ENCODE measurements at places on chromosomes 16 and 17.

- DNase-seq, result peak; percentile 36
Measured at GRCh38 chr16:83926726-83927397, 26.2 kb upstream of the OSGIN1 start.

GRCh38 chr17:80870401-80870800 lies 121.2 kb upstream of the CHMP6 start:
- DNase-seq, result peak; percentile 53

- DNase-seq, result no peak
Measured at GRCh38 chr16:89343501-89344457, 126.3 kb downstream of the ZNF778 start.

DNA sequence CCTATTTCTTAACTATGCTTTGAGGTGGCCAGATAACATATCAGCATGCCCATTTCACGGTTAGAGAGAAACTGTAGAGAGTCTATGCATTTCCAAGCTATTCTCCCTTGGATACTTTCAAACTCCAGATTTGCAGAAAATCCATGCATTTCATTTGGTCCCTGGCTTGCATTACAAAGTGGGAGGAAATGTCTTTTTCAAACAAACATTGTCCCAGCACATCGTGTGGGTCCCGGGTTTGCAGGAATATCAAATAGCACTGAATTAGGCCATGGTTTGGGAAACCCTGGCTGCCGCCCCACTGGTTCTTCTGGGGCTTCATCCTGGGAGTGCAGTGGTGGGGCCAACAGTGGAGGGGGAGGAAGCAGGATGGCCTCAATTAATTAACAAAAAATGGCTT lies 171.9 kb downstream of the IRX5 start:
- DNase-seq, result no peak

GRCh38 chr17:52147872-52148271 lies 10.6 kb downstream of the CA10 start:
- no peak for DNase-seq

DNA sequence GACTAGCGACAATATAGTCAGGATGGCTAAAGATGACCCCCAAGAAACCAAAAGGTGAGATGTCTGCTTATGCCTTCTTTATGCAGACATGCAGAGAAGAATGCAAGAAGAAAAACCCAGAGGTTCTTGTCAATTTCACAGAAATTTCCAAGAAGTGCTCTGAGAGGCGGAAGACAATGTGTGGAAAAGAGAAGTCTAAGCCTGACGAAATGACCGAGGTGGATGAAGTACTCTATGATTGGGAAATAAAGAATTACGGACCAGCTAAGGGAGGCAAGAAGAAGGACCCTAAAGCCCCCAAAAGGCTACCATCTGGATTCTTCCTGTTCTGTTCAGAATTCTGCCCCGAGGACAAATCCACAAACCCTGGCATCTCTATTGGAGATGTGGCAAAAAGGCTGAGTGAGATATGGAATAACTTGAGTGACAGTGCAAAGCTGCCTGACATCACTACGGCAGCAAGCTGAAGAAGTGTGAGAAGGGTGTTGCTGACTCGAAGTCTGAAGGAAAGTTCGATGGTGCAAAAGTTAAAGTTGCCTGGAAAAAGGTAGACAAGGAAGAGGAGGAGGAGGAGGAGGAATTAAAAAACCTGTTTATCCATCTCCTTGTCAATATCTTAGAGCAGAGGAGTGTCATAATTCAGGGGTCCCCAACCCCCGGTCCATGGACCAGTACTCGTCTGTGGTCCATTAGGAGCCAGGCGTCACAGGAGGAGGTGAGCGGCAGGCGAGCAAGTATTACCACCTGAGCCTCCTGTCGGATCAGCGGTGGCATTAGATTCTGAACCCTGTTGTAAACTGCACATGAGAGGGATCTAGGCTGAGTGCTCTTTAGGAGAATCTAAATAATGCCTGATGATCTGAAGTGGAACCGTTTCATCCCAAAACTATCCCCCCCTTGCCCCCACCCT lies 25.1 kb upstream of the ADGRG1 start:
- DNase-seq, result no peak

GRCh38 chr16:10156099-10156498 lies 26.1 kb downstream of the GRIN2A start:
- no peak for DNase-seq

GRCh38 chr17:10053782-10054540 lies 144.4 kb downstream of the GAS7 start:
- DNase-seq, result no peak

- DNase-seq, result no peak
Measured at GRCh38 chr16:66131156-66131807, 235.2 kb upstream of the CDH5 start.

DNA sequence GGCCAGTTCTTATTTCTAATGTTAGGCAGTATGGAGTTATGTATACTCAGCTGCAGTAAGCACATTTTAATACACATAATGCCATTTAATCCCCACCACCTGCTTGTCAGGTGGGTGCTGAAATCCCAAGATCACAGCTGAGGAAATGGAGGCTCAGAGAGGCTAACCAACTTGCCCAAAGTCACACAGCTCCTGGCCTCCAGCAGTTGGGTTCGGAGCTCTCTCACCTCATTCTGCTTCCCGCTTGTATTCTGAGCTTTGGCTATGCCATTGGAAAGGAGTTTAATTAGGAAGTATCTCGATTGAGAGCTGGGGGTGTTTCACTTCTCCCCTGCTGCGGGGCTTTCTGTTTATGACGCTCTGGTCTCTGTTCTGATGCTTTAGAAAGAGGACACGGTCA lies 72.6 kb upstream of the CACNG5 start:
- no peak for DNase-seq

DNA sequence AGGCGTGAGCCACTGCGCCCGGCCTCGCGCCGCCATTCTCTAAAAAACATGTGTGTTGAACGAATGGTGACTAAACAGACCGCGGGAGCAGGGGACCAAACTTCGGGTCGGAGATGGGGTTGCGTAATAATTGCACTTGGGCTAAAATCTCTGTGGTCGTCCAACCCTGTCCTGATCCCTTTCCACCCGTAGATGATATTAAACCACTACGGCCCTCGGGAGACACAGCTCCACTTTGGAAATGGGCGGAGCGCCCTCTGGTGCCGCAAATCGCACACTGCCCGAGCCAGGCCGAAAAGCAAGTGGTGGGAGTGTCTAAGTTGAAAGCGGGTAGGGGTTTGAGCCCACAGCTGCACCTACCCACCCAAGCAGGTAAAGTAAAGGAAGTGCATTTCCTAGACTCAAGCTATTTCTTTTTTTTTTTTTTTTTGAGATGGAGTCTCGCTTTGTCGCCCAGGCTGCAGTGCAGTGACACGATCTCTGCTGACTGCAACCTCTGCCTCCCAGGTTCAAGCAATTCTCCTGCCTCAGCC lies 17.0 kb downstream of the CAVIN1 start:
- DNase-seq, result peak; percentile 79

DNA sequence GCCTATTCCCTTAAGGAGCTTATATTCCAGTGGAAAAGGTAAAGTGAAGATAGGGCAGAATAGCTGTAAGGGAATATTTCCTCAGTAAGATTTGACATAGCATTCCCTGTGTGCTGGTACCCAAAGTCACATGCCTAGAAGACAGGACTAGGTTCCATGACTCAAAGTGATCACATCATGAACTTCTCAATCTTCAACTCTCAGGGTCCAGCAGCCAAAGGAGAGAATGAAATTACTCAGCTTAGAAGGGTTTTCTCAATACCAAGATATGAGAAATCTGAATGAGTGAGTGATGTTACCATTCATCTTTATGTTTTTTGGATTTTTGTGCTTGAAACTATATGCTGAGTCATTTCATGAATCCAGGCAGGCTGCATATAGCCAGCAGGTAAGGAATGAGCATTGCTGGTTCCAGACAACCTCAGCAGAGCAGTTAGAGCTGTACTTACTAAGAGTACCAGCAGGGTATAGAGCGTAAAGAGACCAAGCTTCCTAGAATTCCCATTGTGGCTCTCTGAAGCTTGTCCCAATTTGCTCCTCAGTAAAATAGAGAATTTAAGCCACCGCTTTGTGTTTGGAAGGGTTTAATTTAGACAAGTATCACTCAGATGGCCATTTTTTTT lies 91.1 kb downstream of the ANKFN1 start:
- DNase-seq, result no peak

DNA sequence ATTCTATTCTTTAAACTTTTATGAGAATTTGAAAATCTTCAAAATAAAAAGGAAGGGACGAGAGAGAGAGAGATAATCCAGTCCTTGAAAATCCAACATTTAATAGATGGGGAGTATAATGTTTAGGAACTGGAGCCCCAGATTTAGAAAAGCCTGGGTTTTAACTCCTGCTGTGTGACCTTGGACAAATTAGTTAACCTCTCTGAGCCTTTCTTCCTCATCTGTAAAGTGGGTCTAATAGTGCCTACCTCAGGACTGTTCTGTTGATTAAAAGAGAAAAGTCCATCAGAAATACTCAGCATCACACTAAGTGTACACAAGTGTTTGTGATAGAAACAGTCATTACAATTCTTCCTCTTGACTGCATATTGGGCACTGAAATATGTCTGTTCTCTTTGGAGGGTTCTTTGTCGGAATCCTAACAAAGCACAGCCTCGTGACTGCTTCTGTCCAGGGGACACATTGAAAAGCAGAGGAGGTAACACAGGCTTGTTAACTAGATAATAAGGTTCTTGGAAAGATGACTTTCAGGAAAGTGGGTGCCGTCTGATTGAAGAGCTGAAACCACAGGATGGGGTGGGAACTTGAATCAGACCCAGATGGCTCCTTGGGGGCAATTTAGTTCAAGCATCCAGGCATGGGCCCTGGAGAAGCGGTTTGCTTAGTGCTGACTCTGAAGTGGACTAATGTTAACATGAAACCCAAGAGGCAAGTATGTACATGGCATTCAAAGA lies 128.2 kb downstream of the CLEC16A start:
- DNase-seq, result no peak

DNA sequence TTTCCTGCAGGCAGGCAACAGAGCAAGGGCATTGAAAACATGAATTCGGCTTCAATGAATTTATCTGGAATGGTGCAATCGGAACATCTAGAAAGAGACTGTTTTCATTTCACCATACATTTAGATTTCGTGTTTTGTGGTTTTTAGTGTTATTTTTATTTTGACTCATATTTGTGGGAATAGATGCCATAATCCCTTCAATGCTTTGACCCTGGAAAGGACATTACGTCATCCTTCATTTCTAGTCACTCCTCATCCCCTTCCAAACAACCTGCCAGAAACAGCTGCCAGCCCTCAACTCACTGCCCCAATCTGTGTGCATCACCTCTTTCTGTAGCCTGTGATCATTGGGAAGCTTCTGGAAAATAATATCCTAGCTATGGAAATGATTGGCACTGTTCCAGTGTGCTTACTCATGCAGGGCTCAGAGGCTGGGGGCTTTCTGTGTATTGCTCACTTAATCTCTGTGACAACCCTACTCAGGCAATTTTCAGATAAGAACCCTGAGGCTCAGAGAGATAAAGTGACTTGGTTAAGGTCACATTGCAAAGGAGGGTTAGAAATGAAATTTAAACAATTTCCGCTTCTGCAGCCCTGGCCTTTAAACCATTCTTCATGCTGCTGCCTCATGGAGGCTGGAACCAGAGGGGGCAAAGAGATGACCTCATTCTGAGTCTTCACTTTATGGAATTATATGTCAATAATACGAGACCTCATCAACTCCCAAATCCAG lies 9.5 kb upstream of the KSR1 start:
- no peak for DNase-seq

DNA sequence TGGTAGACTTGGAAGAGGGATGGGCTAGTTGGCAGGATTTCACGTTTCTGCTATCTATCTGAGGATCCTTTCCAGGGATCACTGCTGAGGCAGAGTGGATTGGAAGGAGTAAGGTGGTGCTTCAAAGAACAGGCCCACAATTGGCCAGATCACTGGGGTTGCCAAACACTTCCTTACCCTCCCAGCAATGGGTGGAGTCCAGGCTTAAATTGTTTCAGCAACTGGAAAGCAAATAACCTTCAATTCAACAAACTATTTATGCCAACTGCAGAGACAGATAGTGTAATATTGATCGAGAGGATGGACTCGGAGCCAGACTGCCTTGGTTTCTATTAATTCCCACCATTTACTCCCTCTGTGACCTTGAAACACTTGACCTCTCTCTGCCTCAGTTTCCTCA lies 2.1 kb downstream of the ARRB2 start:
- no peak for DNase-seq

GRCh38 chr17:73617501-73617900 lies 26.7 kb downstream of the SDK2 start:
- DNase-seq, result no peak

DNA sequence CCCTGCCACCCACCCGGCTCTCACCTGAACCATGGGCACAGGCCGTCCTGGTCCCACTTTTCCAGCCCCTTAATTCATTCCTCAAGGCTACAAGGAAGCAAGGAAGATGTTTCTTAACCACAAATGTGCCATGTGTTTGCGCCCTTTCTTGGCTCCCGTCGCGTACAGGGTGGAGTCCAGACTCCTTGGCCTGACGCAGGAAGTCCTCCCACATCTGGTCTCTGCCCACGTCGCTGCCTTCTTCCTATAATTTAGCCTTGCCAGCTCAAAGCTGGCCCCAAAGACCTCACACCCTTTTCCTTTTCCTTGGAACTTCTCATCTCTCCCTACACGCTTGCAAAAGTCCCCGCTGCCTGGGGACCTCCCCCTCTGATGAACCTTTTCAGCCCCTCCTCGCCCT lies 38.8 kb upstream of the BHLHA9 start:
- DNase-seq, result no peak

DNA sequence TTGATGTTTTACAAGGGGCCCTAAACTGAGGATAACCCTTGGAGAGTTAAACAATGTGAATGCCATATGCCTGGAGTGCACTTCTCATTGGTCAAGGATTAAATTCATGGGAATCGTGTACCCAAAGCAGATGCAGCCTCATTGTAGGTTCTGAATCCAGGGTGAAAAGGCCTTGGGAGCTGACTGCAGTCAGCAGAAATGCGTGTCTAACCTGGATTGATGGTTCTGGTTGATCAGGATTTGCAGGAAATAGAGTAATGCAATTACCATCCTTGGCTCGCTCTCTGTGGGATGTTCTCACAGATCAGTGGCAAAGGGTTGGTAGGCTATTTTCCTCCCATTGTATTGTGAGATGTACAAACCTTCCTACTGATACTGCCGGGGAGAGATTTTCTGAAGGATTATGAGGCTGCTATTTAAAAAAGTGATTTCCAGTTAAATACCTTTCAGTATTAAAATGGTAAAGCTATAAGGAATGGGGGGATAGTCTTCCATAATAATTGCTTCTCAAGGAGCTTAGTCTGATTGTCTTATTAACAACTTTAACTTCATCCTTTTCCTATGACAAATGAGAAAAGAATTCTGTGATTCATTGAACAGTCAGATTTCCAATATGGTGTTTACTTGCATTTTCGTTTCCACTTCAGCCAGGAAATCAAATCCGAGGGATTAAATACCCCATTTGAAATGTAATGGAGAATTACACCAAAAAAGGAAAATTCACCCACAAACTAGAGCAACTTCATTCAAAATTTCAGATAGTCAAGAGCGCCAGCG lies 1028.1 kb upstream of the EEF2KMT start:
- no peak for DNase-seq

DNA sequence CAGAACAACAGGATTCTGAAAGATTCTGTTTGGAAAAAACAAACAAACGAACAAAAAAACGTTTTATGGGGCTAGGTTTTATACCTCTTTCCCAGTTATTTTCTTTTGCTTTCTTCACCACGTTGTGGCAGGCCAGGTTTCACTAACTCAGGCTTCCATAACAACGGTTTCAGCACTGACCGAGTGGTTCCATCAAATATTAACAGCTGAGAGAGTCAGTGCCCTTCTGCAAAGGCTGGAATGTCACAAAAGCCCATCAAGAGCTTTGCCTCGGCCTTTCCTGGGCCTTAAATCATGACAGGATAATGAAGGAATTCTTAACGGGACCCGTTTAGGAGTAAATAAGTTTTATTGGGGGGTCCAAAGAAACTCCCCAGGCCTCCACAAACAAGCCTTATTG lies 34.2 kb downstream of the MPHOSPH6 start:
- no peak for DNase-seq
